H9 (cell line): ENCODE measurements at places on chromosomes 1 and 21. TPM values are rescaled to one million over a fixed set of nuclear protein-coding genes. Genes with fewer than 3 reads are reported as not detected.

ACKR1 gene
- 0.26 and 0.39 TPM in 2 replicates for total RNA-seq

FCAMR gene
- not detected in 2 replicates for total RNA-seq

COL16A1 gene
- total RNA-seq = 6.2 and 6.5 TPM in 2 replicates

FCER1G gene
- 0.44 and 0.90 TPM in 2 replicates for total RNA-seq

MYBPH gene
- not detected in 2 replicates for total RNA-seq
